ENCODE measurements at places on chromosomes 7 and 10.

- no peak for DNase-seq
Observed at GRCh38 chr10:121956111-121957061, 18.6 kb downstream of the NSMCE4A start.

DNA sequence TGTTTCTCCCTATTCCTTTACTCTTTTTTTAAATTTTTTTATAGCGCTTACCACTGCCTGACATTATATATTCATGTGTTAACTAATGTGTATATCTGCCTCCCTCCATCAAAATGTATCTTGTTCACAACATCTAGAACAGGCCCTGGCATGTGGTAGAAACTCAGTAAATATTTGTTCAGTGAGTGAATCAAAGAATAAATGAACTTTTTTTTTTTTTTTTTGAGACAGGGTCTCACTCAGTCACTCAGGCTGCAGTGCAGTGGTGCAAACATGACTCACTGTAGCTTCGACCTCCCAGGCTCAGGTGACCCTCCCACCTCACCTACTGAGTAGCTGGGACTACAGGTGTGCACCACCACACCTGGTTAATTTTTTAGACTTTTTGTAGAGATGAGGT is 7.5 kb upstream of the CALD1 start:
- DNase-seq, result no peak

DNA sequence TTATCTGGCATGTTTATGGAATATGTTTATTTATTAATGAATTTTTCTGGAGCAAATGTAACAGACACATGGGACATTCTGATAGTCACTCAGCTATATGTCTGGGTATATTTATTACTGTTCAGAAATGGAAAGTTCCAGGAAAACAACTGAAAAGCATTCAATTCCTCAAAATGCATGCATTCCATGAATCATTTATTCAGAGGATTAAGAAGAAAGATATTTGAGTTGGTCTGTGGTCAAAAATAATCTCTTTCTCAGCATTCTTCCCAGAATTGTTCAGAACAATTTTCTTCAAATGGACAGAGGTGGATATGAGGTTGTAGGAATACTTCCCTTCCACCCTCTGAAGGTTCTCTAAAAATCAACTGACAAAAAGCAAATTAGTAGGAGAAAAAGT is 97.6 kb upstream of the ITGB1 start:
- DNase-seq, result no peak

DNA sequence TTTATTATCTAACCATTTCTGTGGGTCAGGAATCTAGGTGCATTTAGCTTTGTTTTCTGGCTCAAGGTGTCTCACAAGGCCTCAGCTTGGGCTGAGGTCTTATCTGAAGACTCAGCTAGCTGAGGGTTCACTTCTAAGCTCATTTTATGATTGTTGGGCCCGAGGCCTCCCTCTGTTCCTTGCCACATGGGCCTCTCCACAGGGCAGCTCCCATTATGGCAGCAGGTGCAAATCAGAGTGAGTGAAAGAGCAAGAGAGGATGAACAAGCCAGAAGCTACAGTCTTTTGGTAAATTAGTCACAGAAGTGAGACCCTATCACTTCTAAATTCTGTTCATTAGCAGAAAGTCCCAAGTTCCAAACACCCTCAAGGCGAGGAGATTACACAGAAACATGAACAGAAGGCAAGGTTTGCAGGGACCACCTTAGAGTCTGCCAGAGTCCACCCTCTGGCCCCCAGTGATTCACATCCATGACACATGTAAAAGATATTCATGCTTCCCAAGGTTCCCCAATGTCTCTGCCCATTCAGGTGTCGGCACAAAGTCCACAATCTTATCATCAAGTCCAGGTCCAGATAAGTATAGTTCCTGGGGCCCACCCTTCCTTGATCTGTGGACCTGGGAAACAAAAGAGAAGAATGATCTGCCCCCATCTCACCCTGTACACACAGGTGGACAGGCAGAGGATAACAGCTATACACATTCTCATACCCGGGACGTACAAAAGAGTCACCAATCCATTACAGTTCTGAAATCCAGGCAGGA is 23.7 kb downstream of the FIGNL1 start:
- DNase-seq, result no peak

GRCh38 chr10:78650122-78650521 is 418.6 kb upstream of the ZMIZ1 start:
- DNase-seq, result no peak

DNA sequence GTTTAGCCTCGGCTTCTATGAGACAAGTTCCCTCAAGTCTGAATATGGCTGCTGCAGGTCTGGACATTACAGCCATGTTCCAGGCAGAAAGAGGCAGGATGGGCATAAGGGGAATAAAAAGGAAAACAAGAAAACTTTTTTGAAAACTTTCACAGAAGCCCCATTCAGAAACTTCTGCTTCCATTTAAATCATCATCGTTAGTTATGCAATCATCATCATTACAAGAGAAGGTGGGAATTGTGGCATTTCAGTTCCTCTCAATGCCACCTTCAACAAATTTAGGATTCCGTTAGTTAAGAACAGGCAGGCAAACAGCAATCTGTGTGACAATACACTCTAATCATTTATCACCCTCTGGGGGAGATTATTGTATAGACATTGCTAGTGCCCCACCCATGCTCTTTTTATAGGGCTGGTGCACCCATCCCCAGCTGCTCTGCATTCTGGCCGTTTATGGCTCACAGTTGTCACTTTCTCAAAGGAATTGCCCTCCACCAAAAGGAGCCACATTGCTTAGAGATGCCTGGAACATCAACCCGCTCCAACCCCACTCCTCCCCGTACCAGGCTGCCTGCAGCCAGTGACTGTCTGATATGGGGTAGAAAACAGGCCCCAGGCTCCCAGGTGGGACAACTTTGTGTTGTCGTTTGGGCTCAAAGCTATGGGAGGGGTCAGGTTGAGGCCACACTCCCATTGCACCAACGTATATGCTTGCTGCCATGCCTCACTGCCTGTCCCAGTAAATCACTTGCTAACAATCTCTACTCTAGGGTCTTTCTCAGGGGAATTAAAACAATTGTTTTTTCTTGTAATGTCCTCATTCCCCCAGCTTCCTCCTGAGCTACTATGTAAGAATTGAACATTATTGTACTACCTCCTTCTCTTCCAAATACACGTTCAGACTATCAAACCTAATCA is 24.2 kb downstream of the ITGB8 start:
- no peak for DNase-seq

DNA sequence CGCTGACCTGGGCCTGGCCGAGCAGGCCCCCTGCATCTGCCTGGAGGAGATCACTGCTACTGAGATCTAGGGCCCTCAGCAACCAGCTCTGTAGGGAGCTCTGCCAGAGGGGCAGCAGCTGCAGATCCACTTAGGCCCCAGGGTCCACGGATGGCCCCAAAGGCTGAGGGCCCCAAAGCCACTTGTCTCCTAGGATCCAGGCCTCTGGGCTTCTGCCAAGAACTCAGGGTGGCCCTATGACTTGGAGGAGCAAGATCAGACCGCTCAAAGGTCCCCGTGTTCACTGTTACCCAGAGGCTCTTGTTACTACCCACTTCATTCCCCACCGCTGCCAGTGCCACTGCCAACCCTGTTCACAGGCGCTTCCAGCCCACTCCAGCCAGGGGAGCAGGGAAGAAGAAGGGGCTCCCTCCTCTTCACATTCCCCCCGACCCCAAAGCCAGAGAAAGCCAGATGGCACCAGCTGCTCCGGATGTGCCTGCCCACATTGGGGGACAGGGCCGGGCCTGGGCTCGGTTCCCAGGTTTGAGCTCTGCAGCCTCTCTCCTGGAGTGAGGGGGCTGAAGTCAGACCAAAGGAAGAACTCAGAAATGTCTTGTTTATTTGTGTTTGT is 7.6 kb downstream of the LZTS2 start:
- DNase-seq, result no peak

GRCh38 chr10:35042783-35043182 is 47.4 kb downstream of the CUL2 start:
- DNase-seq, result no peak

DNA sequence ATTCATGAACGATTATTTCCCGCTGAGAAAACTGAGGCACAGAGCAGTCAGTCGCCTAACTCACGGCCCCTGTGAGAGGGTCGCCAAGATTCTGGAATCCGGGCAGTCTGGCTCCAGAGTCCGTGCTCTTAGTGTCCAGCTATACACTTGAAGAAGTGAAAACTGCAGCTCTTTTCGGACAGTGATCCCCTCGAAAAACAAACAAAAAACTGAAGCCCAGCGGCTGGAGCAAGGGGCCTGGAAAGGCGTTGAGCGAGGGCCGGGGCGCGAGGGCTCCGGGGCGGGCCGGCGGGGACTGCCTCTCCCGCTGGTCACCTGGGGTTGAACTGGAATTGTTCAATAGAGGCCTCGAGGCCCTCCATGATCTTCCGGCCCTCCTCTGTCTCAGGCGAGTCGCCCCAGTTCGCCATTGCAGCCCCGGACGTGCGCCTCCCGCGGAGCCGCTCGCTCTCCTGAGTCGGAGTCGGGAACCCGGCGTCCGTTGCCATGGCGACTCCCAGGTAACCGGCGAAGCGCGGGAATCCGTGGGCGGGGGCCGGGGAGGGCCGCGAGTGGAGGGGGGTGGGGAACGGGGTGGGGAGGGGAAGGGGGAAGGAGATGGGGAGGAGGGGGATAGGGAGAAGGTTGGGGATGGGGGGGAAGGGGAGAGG is 881 bp downstream of the C10orf67 start:
- DNase-seq, result peak; percentile 75

- DNase-seq, result no peak
Observed at GRCh38 chr10:61733358-61733940, 70.7 kb downstream of the CABCOCO1 start.

- peak; percentile 81 for DNase-seq
Observed at GRCh38 chr7:2521952-2522591, 2.5 kb downstream of the LFNG start.

GRCh38 chr7:148500978-148501377 is 89.6 kb upstream of the C7orf33 start:
- no peak for DNase-seq

- no peak for DNase-seq
Observed at GRCh38 chr10:48287417-48288391, 13.2 kb upstream of the FRMPD2 start.

DNA sequence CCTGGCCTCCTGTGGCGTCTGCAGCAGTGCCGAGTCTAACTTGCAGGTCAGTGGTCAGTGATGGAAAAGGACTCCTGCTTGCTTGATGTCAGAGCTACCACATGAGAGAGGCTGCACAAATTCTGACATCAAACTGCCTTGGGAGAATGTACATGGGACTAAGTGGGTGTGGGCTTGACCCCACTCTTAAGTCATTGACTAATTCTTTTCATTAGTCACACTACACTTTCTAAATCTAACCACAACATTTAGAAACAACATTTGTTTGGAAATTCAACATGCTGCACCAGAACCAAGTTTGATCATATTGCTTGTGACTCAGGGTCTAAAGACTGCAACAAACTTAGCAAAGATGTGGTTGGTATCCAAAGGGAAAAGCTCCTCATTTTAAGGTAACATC is 24.4 kb upstream of the CDC14C start:
- DNase-seq, result no peak

- no peak for DNase-seq
Observed at GRCh38 chr7:95737828-95738505, 34.4 kb upstream of the DYNC1I1 start.

GRCh38 chr10:69676301-69676700 is 46.3 kb downstream of the FAM241B start:
- no peak for DNase-seq

DNA sequence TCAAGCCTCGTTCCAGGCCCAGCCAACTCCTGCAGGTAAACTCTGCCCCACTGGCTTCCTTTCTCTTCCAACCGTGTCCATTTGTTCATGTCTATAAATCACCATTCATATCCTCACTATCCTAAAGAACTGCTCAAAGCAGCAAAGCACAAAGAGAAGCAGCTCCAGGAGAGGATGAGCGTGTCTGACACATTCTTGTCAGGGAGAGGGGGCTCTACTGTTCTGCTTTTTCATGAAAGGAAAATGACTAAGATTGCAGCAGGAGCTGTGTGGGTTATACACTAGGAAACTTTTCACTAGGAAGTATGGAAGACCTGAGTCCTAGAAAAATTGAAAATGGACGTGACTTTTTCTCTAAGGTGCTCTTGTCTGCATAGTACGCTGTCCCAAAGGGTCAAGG is 16.7 kb downstream of the AGFG2 start:
- DNase-seq, result no peak

DNA sequence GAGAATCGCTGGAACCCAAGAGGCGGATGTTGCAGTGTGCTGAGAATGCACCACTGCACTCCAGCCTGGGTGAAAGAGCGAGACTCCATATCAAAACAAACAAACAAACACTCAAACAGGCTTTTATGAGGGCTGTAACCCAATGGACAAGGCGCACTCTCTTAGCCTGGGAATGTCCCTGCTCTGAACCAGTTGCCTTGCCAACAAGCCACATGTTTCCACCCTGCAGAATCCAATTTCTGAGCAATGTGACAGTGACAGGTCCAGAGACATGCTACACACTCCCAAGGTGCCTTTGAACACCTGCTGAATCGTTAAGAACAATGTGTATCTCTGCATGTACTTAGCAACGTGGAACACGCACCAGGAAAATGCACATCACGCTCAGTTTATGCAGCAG is 186.8 kb upstream of the AUTS2 start:
- DNase-seq, result no peak

GRCh38 chr7:147022056-147022455 is 905.5 kb downstream of the CNTNAP2 start:
- no peak for DNase-seq

DNA sequence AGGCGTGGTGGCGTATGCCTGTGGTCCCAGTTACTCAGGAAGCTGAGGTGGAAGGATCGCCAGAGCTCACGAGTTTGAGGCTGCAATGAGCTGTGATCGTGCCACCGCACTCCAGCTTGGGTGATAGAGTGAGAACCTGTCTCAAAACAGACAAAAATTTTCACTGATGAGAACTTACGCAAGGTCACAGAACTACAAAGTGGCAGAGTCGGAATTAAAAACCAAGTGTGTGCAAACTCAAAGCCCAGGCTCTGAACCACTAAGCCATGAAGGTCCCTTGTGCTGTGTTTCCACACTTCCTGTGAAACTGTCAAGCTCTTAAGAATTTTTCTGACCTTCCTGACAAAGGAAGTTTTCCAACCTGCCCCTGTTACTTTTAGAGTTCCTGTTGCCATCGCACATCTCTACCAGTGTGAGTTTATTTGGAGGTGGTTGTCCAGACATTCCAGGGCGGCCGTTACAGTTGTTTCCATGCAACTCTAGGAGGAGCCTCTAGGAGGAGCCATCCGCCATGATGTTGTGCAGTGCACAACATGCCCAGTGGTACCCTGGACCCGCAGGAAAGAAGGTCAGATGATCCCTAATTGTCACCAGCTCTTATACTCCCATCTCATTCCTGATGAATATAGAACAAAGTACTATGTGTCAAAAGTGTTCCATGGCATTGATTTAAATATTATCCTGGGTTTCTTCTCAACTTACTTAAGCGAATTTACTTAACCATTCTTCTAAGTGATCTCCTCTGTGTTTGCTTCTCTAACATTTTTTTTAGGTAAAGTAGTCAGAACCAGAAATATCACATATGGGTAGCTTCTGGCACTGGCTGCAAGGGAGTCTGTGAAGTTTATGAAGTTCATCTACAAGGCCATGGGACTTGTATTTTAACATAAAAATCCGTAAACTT is 49.0 kb upstream of the LYZL1 start:
- DNase-seq, result no peak

All from activated naive CD8-positive, alpha-beta T cell treated with anti-CD3 and anti-CD28 coated beads for 36 hours (primary cell).